ENCODE measurements at places on chromosomes 5 and 9. TPM values are rescaled to one million over a fixed set of nuclear protein-coding genes. Genes with fewer than 3 reads are reported as not detected.
A peak's percentile ranks its signal among the peaks of the same experiment; 100 is the strongest.

The PCDH1 gene
- 20.3 TPM for total RNA-seq

The SLC34A3 gene
- 0.04 TPM for total RNA-seq

The CCL28 gene
- total RNA-seq = 0.22 TPM

The BTNL8 gene
- total RNA-seq = 0.09 TPM

The RCL1 gene
- 17.9 TPM for total RNA-seq

The SEMA5A gene
- total RNA-seq = 26.5 TPM

The SKP2 gene
- 52.5 TPM for total RNA-seq

The ANXA1 gene
- total RNA-seq = 161 TPM

The FRMD3 gene
- total RNA-seq = 34.1 TPM

- H3K4me1 ChIP-seq = no peaks in the 10 kb centered on the region
- H3K27ac ChIP-seq = no peak overlapping the region
- H3K36me3 ChIP-seq = no peaks in the 10 kb centered on the region
- no peak overlapping the region for H3K4me3 ChIP-seq
- DNase-seq = no peak
- H3K27me3 ChIP-seq = peaks cover 2% of the 10 kb centered on the region
Measured at GRCh38 chr9:107034831-107035230, 171.9 kb downstream of the ZNF462 start.

- H3K27ac ChIP-seq = peak overlapping the region; percentile 78
- H3K4me1 ChIP-seq = peaks cover 33% of the 10 kb centered on the region
- H3K27me3 ChIP-seq = peaks cover 9% of the 10 kb centered on the region
- peak; percentile 82 for DNase-seq
Measured at GRCh38 chr9:121498487-121499176, 1.0 kb downstream of the GGTA1 start.

- DNase-seq = no peak
- peaks cover 10% of the 10 kb centered on the region for H3K4me1 ChIP-seq
- no peaks in the 10 kb centered on the region for H3K27me3 ChIP-seq
- H3K4me3 ChIP-seq = no peak overlapping the region
- H3K36me3 ChIP-seq = peaks cover 14% of the 10 kb centered on the region
- no peak overlapping the region for H3K27ac ChIP-seq
Measured at GRCh38 chr9:122036988-122037387, 56.1 kb downstream of the TTLL11 start.

DNA sequence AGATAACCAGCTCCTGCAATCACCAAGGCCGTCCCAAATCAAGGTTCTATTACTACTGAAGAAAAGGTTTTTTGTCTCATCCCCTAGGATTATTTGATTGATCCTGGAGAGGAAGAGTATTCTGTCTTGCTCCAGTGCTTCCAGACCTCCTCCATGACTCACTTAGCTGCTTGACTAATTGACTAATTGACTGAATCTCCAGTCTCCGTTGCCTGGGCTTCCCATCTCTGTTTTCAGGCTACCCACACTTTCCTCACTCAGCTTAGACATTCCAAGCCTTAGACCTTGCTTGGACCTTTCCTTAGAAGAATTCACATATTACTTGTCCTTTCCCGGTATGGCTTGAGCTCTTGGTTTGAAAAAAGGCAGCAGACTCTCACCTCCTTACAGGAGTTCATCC, 60.6 kb downstream of the FRMD3 start:
- no peaks in the 10 kb centered on the region for H3K27me3 ChIP-seq
- H3K27ac ChIP-seq = no peak overlapping the region
- no peaks in the 10 kb centered on the region for H3K4me1 ChIP-seq
- H3K36me3 ChIP-seq = no peaks in the 10 kb centered on the region
- no peak overlapping the region for H3K4me3 ChIP-seq

- H3K4me1 ChIP-seq = peaks cover 8% of the 10 kb centered on the region
- no peaks in the 10 kb centered on the region for H3K27me3 ChIP-seq
- DNase-seq = peak; percentile 54
- no peaks in the 10 kb centered on the region for H3K36me3 ChIP-seq
- H3K27ac ChIP-seq = no peak overlapping the region
- no peak overlapping the region for H3K4me3 ChIP-seq
Measured at GRCh38 chr9:96071076-96071814, 195.8 kb downstream of the ERCC6L2 start.

DNA sequence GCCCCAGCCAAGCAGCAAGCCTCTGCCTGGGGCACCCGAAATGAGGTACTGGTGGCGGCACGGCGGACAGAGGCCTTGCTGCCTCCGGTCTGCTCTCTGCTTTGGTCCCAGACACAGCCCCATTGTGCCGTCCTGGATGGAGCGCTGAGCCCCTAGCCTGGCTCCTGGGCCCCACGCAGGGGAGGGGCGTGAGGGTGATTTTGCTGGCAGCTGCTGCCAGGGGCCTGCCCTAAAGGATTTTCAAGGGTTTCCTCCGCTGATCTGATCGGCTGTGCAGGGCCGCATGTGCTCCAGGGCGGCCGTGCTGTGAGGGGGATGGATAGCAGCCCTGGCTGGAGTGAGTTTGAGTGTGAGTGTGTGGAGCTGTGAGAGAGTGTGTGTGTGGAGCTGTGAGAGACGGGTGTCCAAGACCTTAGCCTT, 1.3 kb downstream of the GPSM1 start:
- no peaks in the 10 kb centered on the region for H3K27me3 ChIP-seq
- peak overlapping the region; percentile 61 for H3K4me3 ChIP-seq
- peak overlapping the region; percentile 87 for H3K27ac ChIP-seq
- H3K36me3 ChIP-seq = peaks cover 15% of the 10 kb centered on the region
- peaks cover 53% of the 10 kb centered on the region for H3K4me1 ChIP-seq
- peak; percentile 78 for DNase-seq

GRCh38 chr5:176152191-176152929, 85.9 kb upstream of the SIMC1 start:
- H3K27ac ChIP-seq = no peak overlapping the region
- DNase-seq = no peak
- H3K4me1 ChIP-seq = peaks cover 2% of the 10 kb centered on the region
- H3K36me3 ChIP-seq = no peaks in the 10 kb centered on the region
- H3K4me3 ChIP-seq = no peak overlapping the region

GRCh38 chr5:168585119-168585856, 6.1 kb upstream of the PANK3 start:
- no peak overlapping the region for H3K27ac ChIP-seq
- no peak overlapping the region for H3K4me3 ChIP-seq
- no peaks in the 10 kb centered on the region for H3K36me3 ChIP-seq
- peaks cover under 1% of the 10 kb centered on the region for H3K4me1 ChIP-seq

GRCh38 chr5:135016861-135017290, 17.2 kb downstream of the PITX1 start:
- H3K36me3 ChIP-seq = no peaks in the 10 kb centered on the region
- H3K27me3 ChIP-seq = peaks cover 3% of the 10 kb centered on the region
- H3K27ac ChIP-seq = no peak overlapping the region
- peaks cover 34% of the 10 kb centered on the region for H3K4me1 ChIP-seq

DNA sequence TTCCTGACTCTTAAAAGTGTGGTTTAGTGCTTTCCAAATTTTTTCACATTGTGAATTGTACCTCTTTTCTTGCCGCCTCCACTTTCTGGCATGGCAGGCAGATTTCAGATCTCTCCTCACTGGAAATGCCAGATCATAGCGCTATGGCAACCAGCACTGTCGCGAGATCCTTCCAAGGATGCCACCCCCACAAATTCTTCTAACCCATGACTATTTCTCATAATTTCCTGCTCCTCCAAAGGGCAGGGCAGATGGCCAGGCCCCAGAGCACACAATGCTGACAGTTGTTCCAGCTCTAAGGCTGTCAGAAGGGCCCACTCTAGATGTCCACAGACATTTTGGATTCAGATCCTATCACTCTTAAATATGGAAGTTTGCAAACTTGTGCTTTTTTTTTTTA, 446.2 kb upstream of the RIOK2 start:
- H3K36me3 ChIP-seq = no peaks in the 10 kb centered on the region
- peaks cover 3% of the 10 kb centered on the region for H3K4me1 ChIP-seq
- H3K4me3 ChIP-seq = no peak overlapping the region
- peak; percentile 80 for DNase-seq

DNA sequence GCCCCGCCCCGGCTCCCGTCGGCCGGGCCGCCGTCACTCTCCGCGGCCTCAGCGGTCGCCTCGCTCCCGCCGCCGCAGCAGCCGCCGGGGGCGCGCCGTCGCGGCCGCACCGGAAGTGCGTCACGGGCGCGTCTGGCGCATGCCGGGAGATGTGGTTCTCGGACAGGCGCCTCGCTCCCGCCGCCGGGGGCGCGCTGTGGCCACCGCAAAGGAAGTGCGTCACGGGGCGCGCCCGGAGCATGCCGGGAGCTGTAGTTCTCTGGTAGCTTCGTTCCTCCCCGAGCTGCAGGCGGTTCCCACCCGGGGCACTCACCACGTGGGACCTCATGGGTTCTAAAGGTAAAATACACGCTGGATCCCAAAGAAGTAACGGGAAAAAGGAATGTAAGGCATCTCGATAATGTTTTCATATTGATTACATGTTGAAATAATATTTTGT, at the start of gene UBAC1:
Gene UBAC1 (minus strand): TSS at position 97 of the 439 bp plus-strand sequence. CDS start 211 bp downstream, outside the sequence.
- H3K4me1 ChIP-seq = peaks cover 18% of the 10 kb centered on the region
- peaks cover 5% of the 10 kb centered on the region for H3K27me3 ChIP-seq
- peak; percentile 98 for DNase-seq

- no peak overlapping the region for H3K4me3 ChIP-seq
- no peaks in the 10 kb centered on the region for H3K27me3 ChIP-seq
- H3K4me1 ChIP-seq = no peaks in the 10 kb centered on the region
Measured at GRCh38 chr5:66538531-66538930, 57.7 kb upstream of the MAST4 start.

GRCh38 chr9:20659474-20659967, 24.5 kb upstream of the FOCAD start:
- no peak overlapping the region for H3K27ac ChIP-seq
- H3K36me3 ChIP-seq = no peaks in the 10 kb centered on the region
- no peak for DNase-seq
- no peak overlapping the region for H3K4me3 ChIP-seq
- H3K4me1 ChIP-seq = peaks cover 4% of the 10 kb centered on the region

GRCh38 chr9:12708562-12709298, 15.5 kb downstream of the TYRP1 start:
- no peaks in the 10 kb centered on the region for H3K4me1 ChIP-seq
- H3K4me3 ChIP-seq = no peak overlapping the region
- no peaks in the 10 kb centered on the region for H3K27me3 ChIP-seq
- no peak for DNase-seq

GRCh38 chr9:114779352-114779845, 26.4 kb downstream of the TNFSF15 start:
- H3K36me3 ChIP-seq = no peaks in the 10 kb centered on the region
- H3K27me3 ChIP-seq = no peaks in the 10 kb centered on the region
- DNase-seq = no peak
- no peaks in the 10 kb centered on the region for H3K4me1 ChIP-seq

DNA sequence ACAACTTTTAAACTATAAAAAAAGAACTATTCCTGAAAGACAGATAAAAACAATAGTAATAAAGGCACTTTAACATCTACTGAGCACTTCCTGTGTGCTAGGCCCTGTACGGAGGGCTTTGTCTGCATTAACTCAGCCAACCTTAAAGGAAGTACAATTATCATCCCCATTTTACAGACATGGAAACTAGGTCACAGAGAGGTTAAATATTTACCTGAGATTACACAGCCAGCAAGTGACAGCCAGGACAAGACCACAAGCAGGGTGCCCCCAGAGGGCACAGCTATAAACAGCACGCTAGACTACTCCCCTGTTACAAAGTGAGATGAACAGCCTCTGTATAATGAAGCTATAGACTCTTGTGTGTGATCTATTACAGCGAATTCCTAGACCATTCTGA, 25.5 kb downstream of the DDX31 start:
- H3K4me1 ChIP-seq = no peaks in the 10 kb centered on the region
- H3K36me3 ChIP-seq = peaks cover 79% of the 10 kb centered on the region
- H3K27ac ChIP-seq = no peak overlapping the region
- no peak overlapping the region for H3K4me3 ChIP-seq
- no peak for DNase-seq
- H3K27me3 ChIP-seq = no peaks in the 10 kb centered on the region

DNA sequence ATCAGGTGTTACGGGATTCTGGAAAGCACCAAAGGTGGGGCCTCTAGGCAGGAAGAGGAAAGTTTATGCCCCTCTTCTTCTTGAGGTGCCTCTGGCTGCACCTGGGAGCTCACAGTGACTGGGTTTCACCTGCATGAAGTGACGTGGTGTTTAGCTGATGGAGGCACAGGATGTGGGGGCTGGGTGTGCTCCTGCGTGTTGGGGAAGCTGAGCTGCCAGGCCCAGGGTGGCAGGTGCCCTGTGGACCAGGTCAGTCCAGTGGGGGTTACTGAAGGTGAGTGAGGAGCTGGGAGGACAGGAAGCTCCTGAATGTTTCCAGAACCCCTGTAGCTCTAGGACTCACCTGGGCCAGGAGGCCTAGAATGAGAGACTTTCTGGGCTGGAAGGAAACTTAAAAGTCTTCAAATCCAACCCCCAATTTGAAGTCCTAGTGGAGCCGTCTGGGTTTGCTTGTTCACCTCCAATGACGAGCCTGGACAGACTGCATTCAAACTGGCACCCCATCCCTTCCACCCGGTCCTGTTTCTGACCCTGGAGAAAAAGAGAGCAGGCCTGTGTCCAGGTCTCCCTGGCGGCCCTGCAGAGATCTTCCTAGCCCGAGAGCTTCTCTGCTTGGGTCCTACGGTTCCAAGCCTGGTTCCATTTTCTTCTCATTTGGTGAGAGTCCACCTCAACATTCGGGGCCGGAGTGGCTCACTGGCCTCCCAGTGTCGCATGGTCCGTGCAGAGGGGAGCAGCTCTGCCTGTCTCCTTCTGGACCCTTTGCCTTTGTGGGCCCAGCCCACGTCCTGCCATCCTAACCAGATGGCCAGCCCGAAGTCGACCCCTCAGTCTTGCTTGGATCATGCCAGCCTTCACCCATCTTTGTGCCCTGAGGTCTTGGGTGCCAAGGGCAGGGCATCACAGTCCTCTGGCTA, 22.3 kb downstream of the TRAF1 start:
- no peak overlapping the region for H3K4me3 ChIP-seq
- no peak overlapping the region for H3K27ac ChIP-seq
- no peaks in the 10 kb centered on the region for H3K27me3 ChIP-seq
- no peak for DNase-seq
- no peaks in the 10 kb centered on the region for H3K4me1 ChIP-seq
- H3K36me3 ChIP-seq = peaks cover 3% of the 10 kb centered on the region
